ENCODE measurements at places on chromosomes 3 and 15.

DNA sequence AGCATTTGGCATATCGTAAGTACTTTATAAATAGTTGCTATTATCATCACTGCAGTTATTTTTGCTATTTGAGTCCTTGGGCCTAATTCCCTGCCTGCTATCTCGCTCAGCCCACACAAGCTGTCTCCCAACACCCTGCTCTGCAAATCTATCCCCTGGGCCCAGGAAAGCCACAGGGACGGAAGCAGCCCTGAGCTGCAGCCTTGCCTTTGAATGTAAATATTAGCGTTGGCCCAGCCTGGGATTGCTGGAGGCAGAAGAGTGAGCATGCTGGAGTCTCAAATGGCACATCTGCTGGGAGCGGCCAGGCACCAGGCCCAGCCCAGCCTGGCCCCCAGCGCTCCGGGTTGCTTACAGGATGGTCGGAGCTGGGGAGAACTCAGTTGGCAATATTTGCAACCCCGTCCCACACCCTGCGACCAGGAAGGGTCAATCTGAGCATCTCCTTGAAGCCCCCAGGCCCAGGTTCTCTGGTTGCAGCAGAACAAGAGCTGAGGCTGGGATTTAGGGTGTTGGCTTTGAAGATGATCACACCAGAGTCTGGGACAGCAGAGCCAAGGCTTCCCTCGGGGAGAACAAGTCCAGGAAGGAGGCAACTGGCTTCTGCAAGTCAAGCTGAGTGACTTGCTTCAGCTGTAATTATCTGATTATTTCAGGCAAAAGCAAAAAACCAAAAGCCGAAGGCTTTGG lies 529.6 kb downstream of the SHQ1 start:
- no peak for DNase-seq

- DNase-seq, result no peak
These were observed 16.2 kb downstream of the ADAMTS7 start for GRCh38 chr15:78795043-78795442.

- DNase-seq, result no peak
These were observed 33.9 kb downstream of the FSD2 start for GRCh38 chr15:82771789-82772607.

GRCh38 chr15:81492331-81492968 lies 118.4 kb upstream of the TMC3 start:
- no peak for DNase-seq

- DNase-seq, result no peak
These were observed 274.8 kb downstream of the THSD4 start for GRCh38 chr15:71390096-71390495.

- no peak for DNase-seq
These were observed 999.0 kb downstream of the TUSC7 start for GRCh38 chr3:117708601-117709000.

GRCh38 chr3:55770077-55770476 lies 283.0 kb upstream of the WNT5A start:
- no peak for DNase-seq

- peak; percentile 84 for DNase-seq
These were observed 51.1 kb upstream of the WNT5A start for GRCh38 chr3:55538158-55538557.

- no peak for DNase-seq
These were observed 116.5 kb downstream of the SLC9A9 start for GRCh38 chr3:143731776-143732175.

DNA sequence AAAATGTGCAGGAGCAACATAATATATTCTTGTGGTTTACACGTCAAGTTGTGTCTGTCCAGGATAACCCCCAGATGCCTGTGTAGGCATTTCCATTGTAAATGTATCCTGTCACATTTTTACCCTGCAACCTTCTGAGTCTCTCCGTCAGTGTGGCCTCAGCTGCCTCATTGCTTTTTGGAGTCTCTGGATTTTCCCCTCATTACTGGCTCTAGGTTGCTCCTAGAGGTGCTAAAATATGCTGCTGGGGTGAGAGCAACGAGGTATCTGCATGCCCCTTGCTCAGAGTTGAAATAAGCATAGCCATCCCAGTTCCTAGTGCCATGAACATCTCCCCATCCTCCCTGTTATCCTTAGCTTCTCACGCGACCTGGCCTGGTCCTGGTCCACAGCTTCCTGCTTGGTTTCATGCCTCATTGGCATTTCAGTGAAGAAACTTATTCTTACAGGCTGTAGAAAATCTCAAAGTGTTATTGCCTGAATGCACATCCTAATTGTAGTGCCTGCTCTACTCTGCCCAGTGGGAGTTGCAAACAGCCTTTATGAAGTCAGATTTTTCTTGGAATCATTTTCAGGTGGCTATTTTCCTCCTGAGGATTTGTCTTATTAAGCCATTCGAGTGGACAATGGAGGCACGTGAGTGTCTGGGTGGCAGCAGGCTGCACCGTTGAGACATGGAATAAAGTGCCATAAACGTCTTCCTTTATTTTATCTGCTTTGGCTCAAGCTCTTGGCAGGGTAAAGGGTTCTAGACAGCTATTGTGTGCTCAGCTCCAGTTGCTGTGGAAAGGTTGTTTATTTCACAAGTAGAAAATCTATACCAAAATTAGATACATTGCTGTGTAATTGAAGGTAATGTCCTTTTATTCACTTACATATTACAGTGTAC lies 33.2 kb downstream of the OXNAD1 start:
- no peak for DNase-seq

- no peak for DNase-seq
These were observed 26.5 kb upstream of the ALPK3 start for GRCh38 chr15:84790676-84791075.

- DNase-seq, result no peak
These were observed 7.3 kb upstream of the CFAP91 start for GRCh38 chr3:119695480-119695879.

DNA sequence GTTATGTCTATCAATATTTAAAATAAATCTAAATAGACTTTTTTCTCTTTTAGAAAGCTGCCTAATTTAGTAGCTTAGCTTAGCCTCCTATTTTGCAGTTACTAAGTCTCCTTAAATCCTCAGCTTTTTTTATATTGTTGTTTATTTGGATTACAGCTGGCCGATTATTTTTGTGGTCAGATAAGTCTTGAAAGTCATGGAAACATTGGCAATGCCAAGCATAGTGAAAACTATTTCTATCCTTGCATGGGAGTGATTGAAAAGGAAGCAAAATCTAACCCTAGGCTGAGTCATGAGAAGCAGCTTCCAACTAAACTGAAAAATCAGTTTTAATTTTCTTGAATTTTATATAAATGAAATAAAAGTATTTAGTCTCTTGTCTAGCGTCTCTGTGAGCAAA lies 1063.0 kb upstream of the GBE1 start:
- DNase-seq, result no peak

- DNase-seq, result no peak
These were observed 342.7 kb downstream of the PLCL2 start for GRCh38 chr3:17227472-17227871.

- no peak for DNase-seq
These were observed 1.1 kb downstream of the SLC6A1 start for GRCh38 chr3:10993729-10994065.

GRCh38 chr3:46900007-46900292 lies 22.4 kb downstream of the PTH1R start:
- peak; percentile 78 for DNase-seq

GRCh38 chr3:55065331-55065730 lies 137.5 kb upstream of the LRTM1 start:
- DNase-seq, result no peak

- DNase-seq, result no peak
These were observed 12.8 kb downstream of the ADPGK start for GRCh38 chr15:72770673-72771328.

GRCh38 chr3:194837457-194838127 lies 151.9 kb downstream of the FAM43A start:
- DNase-seq, result no peak

DNA sequence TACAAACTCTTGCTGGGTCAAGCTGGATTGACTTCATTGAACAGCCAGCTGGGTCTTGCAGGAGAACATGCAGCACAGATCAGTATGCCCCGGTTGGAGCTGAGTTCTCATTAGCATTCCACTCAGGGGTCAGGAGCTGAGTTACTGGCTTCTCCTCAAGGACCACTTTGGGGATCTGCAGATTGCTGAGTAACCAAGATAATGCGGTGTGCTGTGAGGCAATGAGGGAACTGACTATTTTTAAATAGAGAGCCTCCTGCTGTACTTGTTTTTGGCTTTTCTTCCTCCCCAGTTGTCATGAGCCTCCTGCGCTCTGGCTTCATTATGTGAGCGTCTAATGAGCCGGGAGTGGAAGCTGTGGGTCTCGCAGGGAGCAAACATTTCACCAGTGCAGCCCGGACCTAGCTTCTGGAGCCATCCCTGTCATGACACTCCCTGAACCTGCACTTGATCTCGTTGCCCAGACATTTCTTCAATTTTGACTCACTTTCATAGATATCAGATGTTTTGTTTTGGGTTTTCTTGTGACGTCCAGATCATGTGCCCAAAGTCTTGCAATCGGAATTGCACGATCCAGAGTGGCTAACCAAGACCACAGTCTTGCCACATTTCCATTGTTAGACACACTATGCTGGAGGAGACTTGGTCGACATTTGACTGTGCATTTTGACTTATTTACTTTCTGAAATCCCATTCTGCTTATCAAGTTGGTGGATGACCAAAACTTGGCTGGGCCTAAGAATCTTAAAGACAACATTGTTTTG lies 327.2 kb downstream of the LRTM1 start:
- DNase-seq, result no peak

GRCh38 chr3:32743934-32744333 lies 58.9 kb downstream of the CNOT10 start:
- DNase-seq, result no peak

DNA sequence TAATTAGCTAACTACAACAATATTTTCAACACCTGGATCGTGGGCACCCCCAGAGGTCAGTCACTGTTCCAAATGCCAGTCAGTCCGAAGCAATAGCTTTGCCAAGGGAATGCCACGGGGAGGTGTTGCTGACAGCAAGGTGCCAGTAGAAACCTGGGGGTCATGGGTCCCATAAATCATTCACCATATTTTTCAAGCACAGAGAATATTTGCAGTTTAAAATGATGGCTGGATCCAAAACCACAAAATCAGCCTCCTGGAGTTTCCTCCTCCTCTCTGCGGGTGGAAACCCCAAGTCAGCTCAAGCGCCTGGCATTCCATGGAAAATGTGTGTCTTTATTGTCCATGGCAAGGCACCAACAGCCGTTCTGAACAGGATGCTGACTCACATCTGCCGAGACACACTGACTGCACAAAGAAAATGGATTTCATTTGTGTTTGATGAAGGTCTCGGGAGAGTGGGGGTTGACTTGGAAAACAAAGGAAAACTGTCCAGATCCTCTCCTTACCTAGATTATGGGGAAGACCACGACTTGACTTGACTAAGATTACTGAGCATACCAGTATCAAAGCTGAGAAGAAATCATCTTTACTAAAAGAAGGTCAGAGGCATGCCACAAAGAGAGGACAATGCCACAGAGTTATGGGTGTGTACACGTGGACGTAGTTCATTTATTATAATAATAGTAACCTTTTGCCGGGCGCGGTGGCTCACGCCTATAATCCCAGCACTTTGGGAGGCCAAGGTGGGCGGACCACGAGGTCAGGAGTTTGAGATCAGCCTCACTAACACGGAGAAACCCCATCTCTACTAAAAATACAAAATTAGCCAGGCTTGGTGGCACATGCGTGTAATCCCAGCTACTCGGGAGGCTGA lies 26.4 kb downstream of the ANXA2 start:
- no peak for DNase-seq

DNA sequence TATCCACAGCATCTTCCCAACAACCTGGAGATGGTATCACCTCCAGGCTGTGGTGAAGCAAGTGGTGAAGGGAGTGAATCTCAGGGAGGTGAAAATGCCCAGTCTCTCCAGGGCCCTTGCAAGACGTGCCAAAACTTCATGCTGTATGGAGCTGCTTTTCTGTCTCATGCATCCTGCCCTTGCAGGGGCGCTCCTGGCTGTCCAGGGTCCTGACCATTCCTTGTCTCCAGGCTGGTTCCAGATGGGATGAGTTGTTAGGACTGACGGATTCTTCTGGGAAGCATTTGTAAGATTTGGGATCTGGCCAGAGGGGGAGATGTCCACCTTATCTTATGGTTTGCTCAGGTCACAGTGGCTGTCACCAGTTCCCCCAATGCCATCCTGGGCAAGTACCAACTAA lies 15.8 kb downstream of the TGM4 start:
- DNase-seq, result no peak

GRCh38 chr3:125641891-125642290 lies 46.6 kb upstream of the OSBPL11 start:
- DNase-seq, result no peak

DNA sequence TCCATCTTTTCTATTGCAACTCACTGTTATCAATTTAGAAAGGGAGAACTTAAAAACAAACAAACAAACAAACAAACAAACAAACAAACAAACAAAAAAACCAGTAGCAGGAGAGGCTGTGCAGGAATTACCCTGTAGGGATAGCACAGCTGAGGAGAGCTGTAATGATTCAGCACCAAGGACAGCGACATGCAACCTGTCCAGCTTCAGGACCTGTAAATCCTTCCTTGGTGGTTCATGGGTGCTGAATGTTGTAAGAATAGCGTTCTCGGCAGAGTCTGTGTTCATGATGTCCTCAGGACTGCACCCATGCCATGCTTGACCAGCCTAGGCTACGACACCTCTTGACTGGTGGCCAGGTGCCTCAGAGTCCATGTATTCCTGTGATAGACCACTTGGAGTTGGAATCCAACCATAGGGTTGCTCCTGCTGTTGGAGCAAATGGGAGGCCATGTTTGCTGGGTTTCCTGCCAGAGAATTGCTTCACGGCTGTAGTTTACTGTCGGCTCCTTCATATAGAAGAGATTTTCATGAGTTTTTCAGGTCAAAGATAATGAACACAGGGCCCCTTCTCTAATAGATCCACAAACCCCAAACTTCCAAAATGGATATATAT lies 65.9 kb downstream of the CACNA2D3 start:
- DNase-seq, result no peak

DNA sequence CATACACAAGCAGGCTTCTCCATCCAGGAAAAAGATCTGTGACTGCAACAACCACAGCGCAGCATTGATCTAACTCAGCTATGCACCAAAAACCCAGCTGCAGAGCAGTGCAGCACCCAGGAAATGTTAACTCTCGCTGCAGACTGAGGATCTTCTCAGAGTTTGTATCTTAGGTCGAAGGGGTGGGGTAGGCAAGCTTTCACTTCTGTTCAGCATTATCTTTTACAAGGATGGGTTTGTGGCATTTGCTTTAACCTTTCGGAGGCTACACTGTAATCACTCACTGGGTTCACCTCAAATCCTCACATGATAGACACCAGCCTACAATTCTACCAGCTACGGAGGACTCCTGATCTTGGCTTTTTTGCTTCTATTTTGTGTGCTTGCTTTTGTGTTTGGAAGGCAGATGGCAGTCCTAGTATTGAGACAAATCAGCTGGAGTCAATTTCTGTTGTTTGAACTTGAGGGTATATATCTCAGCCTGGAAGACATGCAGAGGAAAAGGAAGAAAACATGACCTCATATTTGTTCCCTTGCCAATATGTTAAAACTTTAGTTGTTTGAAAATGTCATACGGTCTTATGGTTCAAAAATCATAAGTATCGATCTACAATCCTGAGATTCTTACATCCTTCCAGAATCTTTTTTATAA lies 25.2 kb downstream of the LRRK1 start:
- no peak for DNase-seq

GRCh38 chr3:49930922-49931321 lies 1.3 kb upstream of the MON1A start:
- peak; percentile 35 for DNase-seq

- DNase-seq, result no peak
These were observed 1305.0 kb downstream of the ROBO2 start for GRCh38 chr3:78344918-78345317.

All from NCI-H146 (cell line).